ENCODE measurements at places on chromosomes 3 and 15.

- no peak for DNase-seq
Measured at GRCh38 chr3:108838436-108838835, 15.8 kb downstream of the TRAT1 start.

DNA sequence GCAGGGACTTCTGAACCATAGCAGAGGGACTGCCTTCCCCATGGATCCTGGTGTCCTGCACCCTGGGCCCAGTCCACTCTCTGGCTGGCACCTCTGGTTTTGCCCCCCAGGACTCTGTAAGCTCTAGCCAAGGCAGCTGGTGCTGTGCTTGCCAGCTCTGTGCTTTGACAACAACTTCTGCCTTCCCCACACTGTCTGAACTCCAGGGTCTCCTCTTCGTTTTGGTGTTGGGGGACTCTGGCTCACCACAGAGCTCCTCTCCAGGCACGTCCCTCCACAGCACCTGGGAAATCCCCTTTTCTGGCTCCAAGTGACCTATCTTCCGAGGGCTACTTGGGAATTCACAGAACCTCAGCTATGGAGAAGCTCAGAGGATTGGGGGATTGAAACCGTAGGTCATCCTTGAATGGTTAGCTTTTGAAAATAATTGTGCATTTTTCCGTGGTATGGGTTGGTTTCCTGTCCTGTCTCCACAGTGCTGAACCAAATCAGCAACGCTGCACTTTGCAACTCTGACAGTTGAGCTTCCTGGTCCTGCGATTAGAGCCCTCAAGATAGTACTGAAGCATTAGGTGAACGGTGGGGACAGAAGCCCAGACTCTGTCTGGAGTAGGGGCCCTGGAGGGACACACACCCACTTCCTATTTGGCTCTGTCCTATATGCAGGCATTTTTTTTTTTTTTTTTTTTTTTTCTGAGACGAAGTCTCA lies 152.4 kb downstream of the APBA2 start:
- DNase-seq: no peak

DNA sequence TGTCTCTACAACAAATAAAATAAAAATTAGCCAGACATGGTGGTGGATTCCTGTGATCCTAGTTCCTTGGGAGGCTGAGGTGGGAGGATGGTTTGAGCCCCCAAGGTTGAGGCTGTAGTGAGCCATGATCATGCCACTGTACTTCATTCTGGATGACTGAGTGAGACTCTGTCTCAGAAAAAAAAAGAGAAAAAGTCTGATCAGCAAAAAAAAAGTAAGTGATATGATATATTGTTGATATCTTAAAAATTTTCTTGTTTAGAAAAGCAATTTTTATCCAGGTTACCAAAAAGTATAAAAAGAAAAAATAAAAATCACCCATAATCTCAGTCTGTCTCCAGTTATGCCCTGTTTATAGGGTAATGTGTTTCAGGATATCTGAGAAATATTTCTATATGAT lies 251.4 kb downstream of the OTOL1 start:
- no peak for DNase-seq

- DNase-seq: no peak
Measured at GRCh38 chr3:35484929-35485530, 154.3 kb upstream of the ARPP21 start.

DNA sequence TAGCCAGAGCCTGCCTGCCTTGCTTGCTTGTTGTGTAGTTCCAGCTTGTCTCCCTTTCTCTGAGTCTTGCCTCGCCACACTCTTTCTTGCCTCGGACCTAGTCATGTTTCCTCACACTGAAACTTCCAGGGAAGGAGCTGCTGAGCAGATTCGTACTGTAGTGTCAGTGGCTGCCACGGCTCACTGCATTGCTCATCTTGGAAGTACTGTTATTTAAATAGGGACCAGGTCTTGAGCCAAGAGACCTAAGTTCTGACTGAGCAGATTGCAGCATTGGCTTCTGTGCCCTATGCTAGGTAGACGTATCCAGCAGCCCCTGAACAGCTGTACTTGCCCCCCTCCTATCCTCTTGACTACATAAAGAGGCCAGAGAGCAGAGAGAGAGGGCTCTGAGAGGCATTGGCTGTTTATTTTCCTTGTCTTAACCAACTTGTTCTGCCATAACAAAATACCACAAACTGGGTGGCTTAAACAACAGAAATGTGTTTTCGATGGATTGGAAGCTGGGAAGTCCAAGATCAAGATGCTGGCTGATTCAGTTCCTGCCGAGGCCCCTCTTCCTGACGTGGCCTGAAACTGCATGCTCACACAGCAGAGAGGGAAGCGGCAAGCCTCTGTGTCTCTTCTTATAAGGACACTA lies 5.8 kb upstream of the RARRES1 start:
- no peak for DNase-seq

GRCh38 chr3:116701070-116701469 lies 8.5 kb upstream of the TUSC7 start:
- DNase-seq: no peak

- DNase-seq: no peak
Measured at GRCh38 chr3:128804017-128804810, 75.2 kb upstream of the ACAD9 start.

DNA sequence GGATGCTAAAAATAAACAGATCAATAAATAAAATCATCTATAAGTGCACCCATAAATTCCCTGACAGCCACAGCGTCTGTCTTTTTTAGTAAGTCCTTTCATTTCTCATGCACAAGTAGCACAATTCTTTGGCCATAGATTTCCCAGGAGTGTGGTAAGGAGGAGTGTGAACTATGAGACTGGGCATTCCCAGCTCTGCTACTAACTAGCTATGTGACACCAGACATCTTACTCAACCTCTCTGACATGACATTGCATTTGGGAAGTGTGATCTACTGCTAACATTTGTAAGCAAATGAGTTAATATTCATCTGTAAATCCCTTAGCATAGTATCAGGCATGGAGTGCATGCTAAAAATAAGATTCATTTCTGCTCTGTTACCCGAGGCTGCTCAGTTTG lies 301.7 kb downstream of the NTRK3 start:
- no peak for DNase-seq

- no peak for DNase-seq
Measured at GRCh38 chr15:92109191-92109873, 255.8 kb downstream of the SLCO3A1 start.

DNA sequence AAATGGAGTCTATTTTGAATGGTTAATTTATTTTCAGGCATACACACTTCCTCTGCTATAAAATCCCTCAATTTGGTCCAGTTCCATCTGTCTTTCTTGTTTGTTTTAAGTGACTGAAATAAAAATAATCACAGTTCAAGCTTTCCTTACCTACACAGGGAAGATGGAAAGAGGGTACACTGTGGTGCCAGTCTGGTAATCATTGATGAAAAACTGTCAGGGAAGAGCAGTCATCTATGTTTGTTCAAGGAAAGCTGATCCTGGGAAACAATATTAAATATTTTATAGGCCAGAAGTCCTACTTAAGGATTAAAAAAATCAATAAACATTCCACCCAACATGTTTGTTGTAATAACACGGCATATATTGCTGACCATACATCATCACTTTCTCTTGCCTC lies 115.2 kb upstream of the KCNMB2 start:
- DNase-seq: no peak

GRCh38 chr3:13647298-13648059 lies 98.6 kb downstream of the FBLN2 start:
- DNase-seq: no peak

- DNase-seq: no peak
Measured at GRCh38 chr3:156762631-156763185, 63.4 kb upstream of the LEKR1 start.

DNA sequence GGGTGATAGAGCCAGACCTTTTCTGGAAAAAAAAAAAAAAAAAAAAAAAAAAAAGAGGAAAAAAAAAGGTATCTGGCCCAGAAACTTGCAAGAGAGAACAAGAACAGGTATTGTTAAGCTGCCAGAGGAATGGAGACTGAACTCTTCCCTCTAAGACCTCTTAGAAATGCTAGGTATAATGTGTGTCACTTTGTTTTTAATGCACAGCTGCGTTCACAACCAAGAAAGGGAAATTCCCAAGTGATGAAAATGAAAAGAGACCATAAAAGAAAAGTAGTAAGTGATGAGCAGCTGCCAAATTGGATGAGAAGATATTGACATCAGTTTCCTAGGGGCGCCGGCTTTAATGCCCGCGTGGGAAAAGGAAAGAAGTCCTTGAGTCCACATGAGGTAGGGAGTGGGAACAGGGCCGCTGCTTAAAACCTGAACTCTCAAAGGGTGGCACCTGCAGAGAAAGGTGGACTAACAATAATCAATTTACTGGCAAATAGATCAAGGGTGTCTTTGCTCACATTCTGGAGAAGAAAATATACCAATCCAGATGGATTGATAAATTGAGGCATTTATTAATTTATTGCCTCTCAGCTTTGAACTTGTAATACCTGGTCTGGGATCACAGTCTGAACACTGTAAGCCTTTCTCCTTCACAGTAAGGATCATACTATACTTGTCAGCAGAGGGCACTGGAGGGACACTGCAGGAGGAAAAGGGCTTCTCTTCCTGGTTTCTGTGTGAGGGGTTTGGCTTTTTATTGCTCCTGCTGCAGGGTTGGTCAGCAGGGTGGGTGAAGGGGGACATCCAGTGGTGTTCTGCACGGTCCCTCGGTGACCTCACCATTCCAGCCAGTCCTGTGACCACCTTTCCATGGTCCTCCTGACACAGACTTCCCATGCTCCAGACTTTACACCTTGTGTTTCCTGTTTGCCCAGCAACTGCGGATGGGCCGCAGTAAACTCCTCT lies 131.6 kb downstream of the AQP9 start:
- DNase-seq: no peak

DNA sequence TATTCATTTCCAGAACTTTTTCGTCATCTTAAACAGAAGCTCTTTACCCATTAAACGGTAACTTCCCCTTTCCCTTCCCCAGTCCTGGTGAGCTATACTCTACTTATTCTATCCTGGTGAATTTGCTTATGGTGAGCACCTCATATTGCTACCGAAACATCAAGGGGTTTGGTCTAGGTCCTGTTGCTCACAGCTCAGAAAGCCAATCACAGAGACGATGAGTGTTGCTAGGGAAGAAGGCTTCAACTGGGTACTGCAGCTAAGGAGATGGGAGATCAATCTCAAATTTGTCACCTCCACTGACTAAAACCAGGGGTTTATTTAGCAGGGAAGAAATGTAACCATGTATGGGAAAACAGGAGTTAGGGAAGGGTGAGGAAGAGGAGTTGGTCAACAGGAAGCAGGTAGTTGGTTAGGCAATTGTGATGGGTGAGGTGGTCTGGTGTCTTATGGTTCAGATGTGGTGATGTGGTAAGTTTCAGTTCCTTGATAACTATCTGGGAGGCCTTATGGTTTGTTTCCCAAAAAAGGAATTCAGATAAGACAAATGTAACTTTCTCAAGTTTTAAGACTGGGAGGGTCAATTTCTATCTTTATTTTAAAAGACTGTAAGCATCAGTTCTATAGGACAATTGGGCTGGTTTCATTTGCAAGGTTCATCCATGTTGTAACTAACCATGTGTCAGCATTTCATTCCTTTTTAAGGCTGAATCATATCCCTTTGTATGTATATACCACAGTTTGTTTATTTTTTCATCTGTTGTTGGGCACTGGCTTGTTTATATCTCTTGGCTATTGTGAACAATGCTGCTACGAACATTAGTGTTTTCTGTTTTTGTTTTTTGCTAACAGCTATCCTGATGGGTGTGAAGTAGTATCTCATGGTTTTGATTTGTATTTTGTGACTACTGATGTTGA lies 24.3 kb downstream of the ARHGAP11B start:
- DNase-seq: no peak

DNA sequence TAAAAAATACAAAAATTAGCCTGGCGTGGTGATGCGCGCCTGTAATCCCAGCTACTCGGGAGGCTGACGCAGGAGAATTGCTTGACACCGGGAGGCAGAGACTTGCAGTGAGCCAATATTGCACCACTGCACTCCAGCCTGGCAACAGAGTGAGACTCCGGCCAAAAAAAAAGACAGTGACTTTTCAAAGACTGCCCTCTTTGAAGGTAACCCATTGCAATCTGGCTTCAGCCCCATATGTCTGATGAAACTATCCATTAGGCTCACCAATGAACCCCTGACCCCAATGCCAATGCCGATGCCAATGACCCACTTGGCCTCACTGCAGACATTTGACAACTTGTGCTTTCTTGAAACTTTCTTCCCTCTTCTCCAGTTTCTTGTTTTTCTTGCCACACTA lies 54.3 kb downstream of the NCEH1 start:
- no peak for DNase-seq

DNA sequence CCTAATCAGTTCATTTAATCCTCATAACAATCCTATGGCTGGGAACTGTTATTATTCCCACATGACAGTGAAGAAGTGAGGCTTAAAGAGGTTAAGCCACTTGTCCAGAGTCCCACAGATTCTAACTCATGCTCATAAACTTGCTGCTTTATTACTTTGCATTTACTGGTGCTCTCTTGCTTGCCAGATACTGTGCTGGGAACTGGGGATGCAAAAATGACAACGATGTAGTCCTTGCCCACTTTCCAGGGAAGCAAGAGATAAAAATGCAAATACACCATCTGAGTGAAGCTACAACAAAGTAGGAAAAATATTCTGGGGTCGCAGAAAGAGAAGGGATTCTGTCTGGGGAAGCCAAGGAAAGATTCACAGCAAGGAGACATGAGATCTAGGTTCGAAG lies 335.0 kb downstream of the VPS13C start:
- no peak for DNase-seq

DNA sequence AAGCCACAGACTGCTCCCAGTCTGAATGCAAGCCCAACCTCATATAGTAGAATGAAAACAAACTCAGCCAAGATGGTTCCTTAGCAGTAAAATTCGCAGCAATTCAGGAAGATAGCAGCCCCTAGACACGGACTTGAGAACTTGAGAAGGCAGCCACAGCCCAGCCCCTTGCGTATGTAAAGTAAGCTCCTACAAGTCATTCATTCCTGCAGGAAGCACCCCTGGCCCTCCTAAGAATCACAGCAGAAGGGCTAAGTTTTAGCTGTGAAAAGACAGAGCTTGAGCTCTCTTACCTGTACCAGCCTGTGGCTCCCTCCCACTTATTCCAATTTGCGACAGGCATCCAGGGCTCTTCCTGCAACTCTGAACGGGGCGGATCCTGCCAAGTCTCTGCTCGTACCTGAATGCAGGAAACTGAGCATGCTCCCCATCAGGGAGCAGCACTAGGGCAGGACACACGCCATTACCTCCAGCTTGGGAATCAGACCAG lies 136.4 kb downstream of the MAGI1 start:
- no peak for DNase-seq

- no peak for DNase-seq
Measured at GRCh38 chr15:43531018-43531670, 13.7 kb downstream of the MAP1A start.

GRCh38 chr3:143736205-143736997 lies 111.9 kb downstream of the SLC9A9 start:
- DNase-seq: no peak

DNA sequence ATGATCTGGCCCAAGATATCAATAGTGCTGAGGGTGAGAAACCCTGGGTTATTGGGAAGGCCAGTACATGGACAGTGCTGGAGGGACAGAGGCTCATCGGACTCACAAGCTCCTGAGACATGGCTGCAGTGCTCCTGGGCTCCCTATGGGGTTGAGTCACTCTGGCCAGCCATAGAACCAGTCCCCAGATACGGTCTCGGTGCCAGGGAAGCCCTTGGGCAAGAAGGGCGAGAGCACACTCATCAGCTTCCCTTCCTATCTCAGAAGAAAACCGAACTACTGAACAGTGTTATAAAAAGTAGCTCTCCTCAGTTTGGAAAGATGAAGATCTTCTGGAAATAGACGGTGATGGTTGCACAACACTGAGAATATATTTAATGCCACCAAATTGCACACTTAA lies 34.4 kb downstream of the POC1A start:
- DNase-seq: no peak

GRCh38 chr3:81303321-81303720 lies 458.1 kb downstream of the GBE1 start:
- no peak for DNase-seq

GRCh38 chr15:68862415-68862814 lies 41.7 kb upstream of the ANP32A start:
- DNase-seq: no peak
